Endodermal cell (in vitro differentiated cells): ENCODE measurements at places on chromosomes 11 and 22. TPM values are rescaled to one million over a fixed set of nuclear protein-coding genes. Genes with fewer than 3 reads are reported as not detected.

GRCh38 chr11:122322329-122322728 lies 206.3 kb upstream of the BLID start:
- H3K27me3 ChIP-seq: no peaks in the 10 kb centered on the region
- H3K36me3 ChIP-seq: no peaks in the 10 kb centered on the region
- peak overlapping the region; percentile 99 for H3K27ac ChIP-seq
- no peaks in the 10 kb centered on the region for H3K4me1 ChIP-seq

The NPAS4 gene
- total RNA-seq: not detected in 2 replicates

DNA sequence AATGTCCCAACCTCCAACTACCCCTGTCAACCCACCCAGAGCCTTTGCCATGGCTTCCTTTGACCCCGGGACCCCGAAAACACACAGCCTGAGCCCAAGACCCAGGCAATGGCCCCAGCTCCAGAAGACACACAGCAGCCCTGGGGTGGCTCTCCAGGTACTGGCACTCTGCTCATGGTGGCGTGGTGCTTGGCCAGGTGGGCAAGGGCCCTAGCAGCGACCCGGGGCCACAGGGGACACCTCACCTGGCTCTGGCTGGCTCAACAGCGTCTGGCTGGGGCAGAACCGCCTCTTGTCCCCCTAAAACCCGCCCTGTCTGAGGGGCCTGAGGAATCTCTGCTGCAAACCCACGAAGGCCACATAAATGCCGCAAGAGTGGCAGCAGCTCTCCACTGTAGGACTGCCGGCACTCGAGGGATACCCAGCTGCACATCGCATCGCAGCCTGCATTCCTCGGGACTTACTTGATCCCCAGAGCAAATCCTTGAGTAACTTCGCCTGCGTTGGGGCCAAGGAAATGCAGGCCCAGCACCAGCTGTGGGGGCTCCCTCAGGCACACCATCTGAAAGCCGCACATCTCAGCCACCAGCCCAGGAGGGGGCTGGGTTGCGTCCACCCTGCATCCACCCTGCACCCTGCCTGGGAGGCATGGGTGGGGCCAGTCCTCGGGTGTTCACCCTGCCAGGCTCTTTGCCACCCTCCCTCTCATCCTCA lies 23.1 kb upstream of the GNB1L start:
- H3K27ac ChIP-seq: no peak overlapping the region
- peak; percentile 45 for DNase-seq
- H3K4me3 ChIP-seq: no peak overlapping the region

The KCNQ1OT1 gene
- 5.2 to 5.5 TPM (median 5.4 TPM) in 3 replicates for total RNA-seq

DNA sequence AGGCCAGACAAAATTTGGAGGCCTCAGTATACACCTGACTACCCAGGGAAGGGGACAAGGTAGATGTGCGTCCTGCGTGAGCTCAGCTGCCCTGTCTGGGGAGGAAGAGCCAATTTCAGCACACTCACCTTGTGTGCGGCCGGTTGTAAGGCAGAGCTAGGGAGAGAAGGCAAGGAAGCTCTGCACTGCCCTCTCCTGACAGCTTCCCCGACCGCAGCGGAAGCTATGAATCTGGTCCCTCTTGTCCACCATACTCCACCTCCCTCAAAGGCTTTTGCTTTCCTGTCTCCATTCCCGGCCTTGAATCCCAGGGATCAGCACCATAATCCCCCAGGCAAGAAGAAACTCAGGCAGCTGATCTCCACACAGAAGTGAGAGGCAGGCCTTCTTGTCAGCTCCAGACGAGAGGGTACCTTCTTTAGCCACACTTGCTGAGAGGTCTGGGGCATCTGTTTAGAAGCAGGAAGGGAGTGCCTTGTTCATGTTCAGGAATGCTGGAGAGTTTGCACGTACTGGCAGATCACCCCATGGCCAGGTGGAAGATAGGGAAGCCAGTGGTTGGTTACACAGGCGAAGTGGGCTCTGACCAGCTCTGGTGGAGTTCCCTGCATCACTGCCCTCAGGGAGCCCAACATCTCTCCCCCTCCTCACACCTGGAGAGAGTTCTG lies 62.5 kb downstream of the FEZ1 start:
- H3K36me3 ChIP-seq: no peaks in the 10 kb centered on the region
- H3K27me3 ChIP-seq: no peaks in the 10 kb centered on the region
- H3K4me1 ChIP-seq: no peaks in the 10 kb centered on the region
- H3K4me3 ChIP-seq: no peak overlapping the region

The PTPRCAP gene
- 1.2 and 2.1 TPM in 2 replicates for total RNA-seq

DNA sequence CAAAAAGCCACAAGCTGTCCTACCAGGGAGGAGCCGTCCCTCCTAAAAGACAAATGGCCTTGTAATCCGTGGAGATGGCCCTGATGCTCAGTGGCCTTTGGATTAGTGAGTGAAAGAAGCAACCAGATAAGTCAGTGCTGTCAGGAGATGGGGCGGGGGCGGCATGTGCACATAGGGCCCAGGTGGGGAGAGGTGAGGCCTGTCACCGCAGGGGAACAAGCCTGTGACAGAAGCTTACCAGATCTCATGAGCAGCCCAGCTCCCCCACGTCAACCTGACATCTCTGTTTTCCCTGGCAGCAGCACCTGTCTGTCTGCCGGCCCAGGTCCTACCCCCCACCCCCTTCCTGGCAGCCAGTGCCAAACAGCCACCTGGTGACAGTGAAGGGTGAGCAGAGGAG lies 162.6 kb downstream of the BUD13 start:
- H3K4me3 ChIP-seq: no peak overlapping the region
- H3K27me3 ChIP-seq: peaks cover 7% of the 10 kb centered on the region
- H3K36me3 ChIP-seq: no peaks in the 10 kb centered on the region
- H3K27ac ChIP-seq: no peak overlapping the region
- peak; percentile 33 for DNase-seq
- H3K4me1 ChIP-seq: no peaks in the 10 kb centered on the region

The C22orf15 gene
- 1.4 to 3.1 TPM (median 2.2 TPM) in 3 replicates for total RNA-seq

- no peaks in the 10 kb centered on the region for H3K27me3 ChIP-seq
- no peaks in the 10 kb centered on the region for H3K36me3 ChIP-seq
- no peak overlapping the region for H3K27ac ChIP-seq
- peak; percentile 80 for DNase-seq
- H3K4me1 ChIP-seq: peaks cover 23% of the 10 kb centered on the region
Observed at GRCh38 chr11:44973632-44974401, 23.1 kb upstream of the TP53I11 start.

The RAB1B gene
- 126 and 131 TPM in 2 replicates for total RNA-seq

GRCh38 chr11:23727387-23727786 lies 769.5 kb upstream of the LUZP2 start:
- no peak for DNase-seq
- H3K36me3 ChIP-seq: no peaks in the 10 kb centered on the region
- no peaks in the 10 kb centered on the region for H3K4me1 ChIP-seq
- no peaks in the 10 kb centered on the region for H3K27me3 ChIP-seq
- no peak overlapping the region for H3K4me3 ChIP-seq
- H3K27ac ChIP-seq: no peak overlapping the region

DNA sequence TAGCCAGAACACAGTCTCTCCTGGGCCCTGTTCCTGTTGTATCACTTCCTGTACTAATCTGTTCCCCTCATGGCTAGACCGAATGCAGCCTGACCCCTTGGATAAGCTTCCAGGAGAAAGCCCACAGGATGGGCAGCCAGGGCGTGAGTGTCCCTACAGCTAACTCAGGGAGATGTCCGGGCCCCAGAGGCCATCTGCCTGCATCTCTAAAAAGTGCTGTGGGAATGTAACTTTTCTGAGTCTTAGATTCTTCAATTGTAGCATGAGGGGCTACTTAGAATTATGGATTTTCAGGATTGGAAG lies 7.7 kb upstream of the MALAT1 start:
- peak overlapping the region; percentile 27 for H3K27ac ChIP-seq
- H3K4me1 ChIP-seq: peaks cover 40% of the 10 kb centered on the region
- no peak for DNase-seq
- H3K4me3 ChIP-seq: no peak overlapping the region
- H3K36me3 ChIP-seq: no peaks in the 10 kb centered on the region

GRCh38 chr11:10483174-10483573 lies 28.1 kb downstream of the AMPD3 start:
- H3K4me1 ChIP-seq: peaks cover 3% of the 10 kb centered on the region
- H3K36me3 ChIP-seq: no peaks in the 10 kb centered on the region

- peaks cover 5% of the 10 kb centered on the region for H3K36me3 ChIP-seq
- H3K27ac ChIP-seq: peak overlapping the region; percentile 81
- peak; percentile 74 for DNase-seq
- peak overlapping the region; percentile 92 for H3K4me3 ChIP-seq
- H3K27me3 ChIP-seq: peaks cover 8% of the 10 kb centered on the region
Observed at GRCh38 chr11:60914633-60915247, 782 bp downstream of the TMEM109 start.

DNA sequence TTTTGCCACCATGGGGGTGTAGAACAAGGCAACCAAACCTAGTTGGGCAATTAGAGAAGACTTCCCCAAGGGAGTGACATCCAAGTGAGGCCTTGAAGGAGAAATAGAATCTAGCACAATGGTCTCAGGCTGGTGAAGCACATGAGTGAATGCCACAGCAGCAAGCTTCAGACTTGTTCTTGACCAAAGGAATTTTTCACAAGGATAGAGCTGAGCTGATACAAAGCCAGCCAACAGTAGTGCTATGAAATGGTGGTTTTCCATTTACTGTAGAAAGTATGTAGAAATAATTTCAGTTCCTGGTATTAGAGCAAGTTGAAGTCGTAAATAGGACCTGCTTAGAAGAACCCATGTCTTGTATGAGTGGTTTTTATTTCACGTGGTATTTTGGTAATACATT lies 148.3 kb upstream of the RASSF10 start:
- peaks cover 22% of the 10 kb centered on the region for H3K4me1 ChIP-seq
- H3K4me3 ChIP-seq: no peak overlapping the region
- no peak for DNase-seq
- peak overlapping the region; percentile 54 for H3K27ac ChIP-seq
- H3K36me3 ChIP-seq: peaks cover 19% of the 10 kb centered on the region

The MOGAT2 gene
- not detected in 3 replicates for total RNA-seq

- peaks cover 27% of the 10 kb centered on the region for H3K36me3 ChIP-seq
- no peak for DNase-seq
- no peaks in the 10 kb centered on the region for H3K27me3 ChIP-seq
- no peak overlapping the region for H3K27ac ChIP-seq
Observed at GRCh38 chr11:82909015-82909640, 7.6 kb downstream of the DDIAS start.

GRCh38 chr11:126723665-126724045 lies 276.9 kb downstream of the KIRREL3 start:
- H3K4me1 ChIP-seq: no peaks in the 10 kb centered on the region
- no peaks in the 10 kb centered on the region for H3K36me3 ChIP-seq
- H3K27me3 ChIP-seq: peaks cover 6% of the 10 kb centered on the region
- H3K27ac ChIP-seq: no peak overlapping the region
- H3K4me3 ChIP-seq: no peak overlapping the region

DNA sequence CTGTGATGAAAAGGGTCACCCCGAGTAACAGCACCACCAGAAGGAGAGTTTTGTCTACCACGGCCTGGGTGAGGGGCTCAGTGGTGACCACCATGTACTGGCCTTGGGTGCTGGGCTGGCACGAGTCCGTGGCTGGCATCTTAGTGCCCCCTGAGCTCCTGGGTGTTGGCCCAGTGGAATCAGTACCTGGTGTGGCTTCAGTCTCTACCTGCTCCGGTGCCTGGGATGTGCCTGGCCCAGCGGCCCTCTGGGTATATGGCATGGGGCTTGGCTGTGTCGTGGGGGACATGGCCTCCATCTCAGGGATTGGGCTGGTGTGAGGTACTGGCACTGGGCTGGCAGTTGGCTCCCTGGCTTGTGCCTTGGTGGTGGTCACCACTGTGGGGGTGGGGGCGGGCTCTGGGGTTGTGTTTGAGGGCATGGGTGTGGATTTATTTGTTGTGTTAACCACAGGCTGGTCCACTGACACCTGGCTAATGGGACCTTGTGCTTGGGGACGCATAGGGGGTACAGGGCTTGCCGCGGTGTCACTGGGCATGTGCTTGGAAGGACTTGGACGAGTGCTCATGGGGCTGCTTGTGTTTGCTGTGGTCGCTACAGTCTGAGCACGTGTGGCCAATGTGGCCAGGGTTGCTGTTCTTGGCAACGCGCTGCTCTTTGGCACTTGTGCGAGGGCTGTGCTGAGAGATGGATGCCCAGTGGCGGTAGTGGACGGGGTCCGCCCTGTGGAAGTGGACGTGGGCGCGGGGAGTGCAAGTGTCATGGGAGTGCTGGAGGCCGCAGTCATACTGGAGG lies 9.8 kb downstream of the C11orf24 start:
- no peak for DNase-seq
- no peak overlapping the region for H3K27ac ChIP-seq
- H3K4me3 ChIP-seq: no peak overlapping the region
- no peaks in the 10 kb centered on the region for H3K27me3 ChIP-seq
- peaks cover 44% of the 10 kb centered on the region for H3K36me3 ChIP-seq

- H3K36me3 ChIP-seq: peaks cover 13% of the 10 kb centered on the region
- H3K27me3 ChIP-seq: no peaks in the 10 kb centered on the region
- H3K4me3 ChIP-seq: peak overlapping the region; percentile 14
- no peak for DNase-seq
- H3K4me1 ChIP-seq: peaks cover 7% of the 10 kb centered on the region
- H3K27ac ChIP-seq: no peak overlapping the region
Observed at GRCh38 chr11:7520981-7521487, 7.2 kb downstream of the PPFIBP2 start.

DNA sequence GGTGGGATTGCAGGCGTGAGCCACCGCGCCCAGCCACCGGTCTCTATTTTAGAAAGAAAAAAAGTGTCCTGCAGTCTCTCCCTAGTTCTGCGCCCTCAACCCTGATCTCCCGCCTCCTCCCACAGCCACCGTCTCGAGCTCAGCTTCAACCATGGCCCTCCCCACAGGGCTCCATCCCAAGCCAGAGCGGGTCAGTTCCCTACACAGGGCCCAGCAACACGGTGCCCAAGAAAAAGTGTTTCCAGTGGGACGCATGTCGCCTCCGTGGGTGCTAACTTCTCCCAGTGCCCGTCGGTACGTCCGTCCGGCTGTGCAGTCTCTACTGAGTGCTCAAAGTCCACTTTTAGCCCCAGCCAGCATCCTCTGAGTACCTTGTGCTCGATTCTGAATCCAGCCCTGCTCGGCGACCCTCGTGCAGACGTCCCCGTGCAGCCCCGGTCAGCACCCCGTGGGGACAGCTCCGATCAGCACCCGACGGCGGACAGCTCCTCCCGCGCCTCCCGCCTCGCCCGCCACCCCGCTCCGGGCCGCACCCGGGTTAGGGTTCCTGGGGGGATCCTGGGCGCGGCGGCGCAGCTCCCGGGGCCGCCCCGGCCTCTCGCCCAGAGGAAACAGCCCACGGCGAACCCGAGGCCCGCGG lies 657 bp upstream of the MAPK8IP2 start:
- no peak overlapping the region for H3K27ac ChIP-seq
- no peak overlapping the region for H3K4me3 ChIP-seq
- peaks cover 83% of the 10 kb centered on the region for H3K27me3 ChIP-seq
- no peaks in the 10 kb centered on the region for H3K36me3 ChIP-seq

- H3K4me1 ChIP-seq: no peaks in the 10 kb centered on the region
Observed at GRCh38 chr11:74739546-74740270, 8.5 kb upstream of the CHRDL2 start.

- peak; percentile 61 for DNase-seq
- no peaks in the 10 kb centered on the region for H3K27me3 ChIP-seq
- H3K4me3 ChIP-seq: peak overlapping the region; percentile 100
- peaks cover 4% of the 10 kb centered on the region for H3K36me3 ChIP-seq
- peaks cover 2% of the 10 kb centered on the region for H3K4me1 ChIP-seq
- peak overlapping the region; percentile 33 for H3K27ac ChIP-seq
Observed at GRCh38 chr11:96338910-96339705, 3.9 kb downstream of the MAML2 start.
